Activated CD8-positive, alpha-beta memory T cell treated with anti-CD3 and anti-CD28 coated beads, Interleukin-2, amount 10 ng/mL, durations not matched to agents 7 days and 5 days (primary cell): ENCODE measurements at places on chromosomes 7 and 10. TPM values are rescaled to one million over a fixed set of nuclear protein-coding genes. Genes with fewer than 3 reads are reported as not detected.

Gene EPO
- not detected for total RNA-seq

Gene NPFFR1
- total RNA-seq: not detected

Gene DDC
- not detected for total RNA-seq

Gene FAM131B
- 2.3 TPM for total RNA-seq

Gene ZNF853
- total RNA-seq: 0.63 TPM

Gene OR2A25
- not detected for total RNA-seq

Gene RAMP3
- total RNA-seq: not detected

Gene OLAH
- total RNA-seq: 0.49 TPM

Gene GRM3
- not detected for total RNA-seq

Gene FAM25C
- not detected for total RNA-seq
